ENCODE measurements at places on chromosomes 7 and 10.

DNA sequence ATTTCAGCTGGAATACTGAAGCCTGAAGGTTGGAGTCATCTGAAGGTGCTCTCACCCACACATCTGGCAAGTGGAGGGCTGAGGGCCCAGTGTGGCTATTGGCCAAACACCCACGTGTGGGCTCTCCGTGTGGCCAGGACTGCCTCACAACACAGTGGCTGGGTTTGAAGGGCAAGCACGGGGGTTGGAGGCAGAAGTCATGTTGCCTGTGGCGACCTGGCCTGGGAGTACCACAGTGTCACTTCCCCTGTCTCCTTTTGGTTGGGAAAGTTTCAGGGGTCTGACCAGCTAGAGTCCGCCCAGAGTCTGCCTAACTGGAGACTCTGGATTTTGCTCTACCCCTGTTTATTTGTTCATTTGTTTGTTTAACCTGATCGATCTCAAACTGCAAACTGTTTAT lies 169.5 kb downstream of the DNAJB6 start:
- DNase-seq: no peak

DNA sequence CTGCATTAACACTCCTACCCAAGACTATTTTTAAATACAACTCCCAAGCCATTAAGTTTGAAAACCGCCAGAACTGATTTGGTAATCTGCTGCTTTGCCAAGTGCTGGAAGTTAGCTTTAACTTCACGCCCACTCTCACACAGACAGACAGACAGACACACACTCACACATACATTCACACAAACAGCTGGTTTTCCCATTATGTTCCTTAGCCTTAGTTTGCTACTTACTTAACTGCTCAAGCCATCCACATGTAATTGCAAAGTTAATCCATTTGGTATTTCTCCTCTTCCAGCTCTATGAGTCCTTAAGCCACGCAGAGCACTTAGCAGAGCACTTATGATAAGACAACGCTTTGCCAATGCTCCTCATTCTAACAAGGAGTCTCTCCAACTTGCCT lies 8.3 kb downstream of the COBL start:
- DNase-seq: no peak

GRCh38 chr10:84798312-84798711 lies 469.9 kb downstream of the CCSER2 start:
- DNase-seq: no peak

GRCh38 chr10:6124666-6125065 lies 35.8 kb downstream of the RBM17 start:
- DNase-seq: no peak

- peak; percentile 44 for DNase-seq
Measured at GRCh38 chr7:41058986-41059741, 643.7 kb downstream of the INHBA start.

- DNase-seq: no peak
Measured at GRCh38 chr10:102668326-102669107, 24.2 kb downstream of the TRIM8 start.

- DNase-seq: no peak
Measured at GRCh38 chr10:25778646-25779045, 155.4 kb upstream of the MYO3A start.

DNA sequence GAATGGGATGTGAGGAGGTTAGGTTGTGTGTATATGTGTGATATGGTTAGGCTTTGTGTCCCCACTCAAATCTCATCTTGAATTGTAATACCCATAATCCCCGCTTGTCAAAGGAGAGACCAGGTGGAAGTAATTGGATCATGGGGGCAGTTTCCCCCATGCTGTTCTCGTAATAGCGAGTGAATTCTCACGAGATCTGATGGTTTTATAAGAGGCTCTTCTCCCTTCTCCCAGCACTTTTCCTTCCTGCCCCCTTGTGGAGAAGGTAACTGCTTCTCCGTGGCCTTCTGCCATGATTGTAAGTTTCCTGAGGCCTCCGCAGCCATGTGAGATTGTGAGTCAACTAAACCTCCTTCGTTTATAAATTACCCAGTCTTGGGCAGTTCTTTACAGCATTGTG lies 47.3 kb downstream of the NPVF start:
- no peak for DNase-seq

DNA sequence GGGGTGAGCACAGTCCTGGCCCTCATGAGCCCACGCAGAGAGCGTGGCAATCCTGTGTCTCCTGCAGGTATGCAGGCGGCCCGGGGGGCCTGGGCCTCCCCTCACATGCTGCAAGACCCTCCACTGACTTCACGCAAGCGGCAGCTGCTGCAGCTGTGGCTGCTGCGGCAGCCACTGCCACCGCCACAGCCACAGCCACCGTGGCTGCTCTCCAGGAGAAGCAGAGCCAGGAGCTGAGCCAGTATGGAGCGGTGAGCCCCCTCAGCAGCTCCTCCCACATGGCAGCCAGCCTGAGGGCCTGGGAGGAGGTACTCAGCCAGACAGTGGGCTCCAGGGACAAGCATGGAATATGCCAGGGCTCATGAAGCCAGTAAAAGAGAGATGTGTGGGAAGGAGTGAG lies 8.7 kb downstream of the ZMIZ2 start:
- DNase-seq: no peak

DNA sequence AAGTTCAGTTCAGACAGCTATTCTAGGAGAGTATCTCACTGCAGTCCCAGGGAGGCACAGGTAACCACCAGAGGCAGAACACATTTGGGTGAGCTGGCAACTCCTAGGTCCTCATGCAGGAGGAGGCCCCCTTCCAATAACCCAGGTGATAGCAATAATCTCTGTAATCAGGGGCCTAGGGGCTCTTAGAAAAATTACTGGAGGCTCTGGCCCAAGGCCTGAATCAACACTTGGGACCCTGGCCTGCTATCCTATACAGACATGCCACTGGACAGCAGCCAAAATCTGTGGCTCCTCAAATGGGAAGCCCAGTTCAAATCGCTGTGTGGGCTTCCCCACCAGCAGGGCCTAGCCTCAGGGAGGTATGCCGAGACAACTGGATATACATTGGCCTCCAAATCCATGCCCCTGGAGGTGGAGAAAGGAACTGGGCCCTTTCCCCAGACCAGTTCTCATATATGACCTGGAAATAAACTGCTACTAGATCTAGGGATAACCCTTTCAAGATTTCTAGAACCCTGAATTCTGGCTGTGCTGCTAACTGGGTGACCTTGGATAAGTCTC lies 1.6 kb downstream of the AVPI1 start:
- no peak for DNase-seq

GRCh38 chr7:46139079-46139478 lies 218.0 kb upstream of the IGFBP3 start:
- no peak for DNase-seq

Measured in H1 (cell line).